Femur (tissue), 1 donor: ENCODE measurements at places on chromosomes 6 and 20.

DNA sequence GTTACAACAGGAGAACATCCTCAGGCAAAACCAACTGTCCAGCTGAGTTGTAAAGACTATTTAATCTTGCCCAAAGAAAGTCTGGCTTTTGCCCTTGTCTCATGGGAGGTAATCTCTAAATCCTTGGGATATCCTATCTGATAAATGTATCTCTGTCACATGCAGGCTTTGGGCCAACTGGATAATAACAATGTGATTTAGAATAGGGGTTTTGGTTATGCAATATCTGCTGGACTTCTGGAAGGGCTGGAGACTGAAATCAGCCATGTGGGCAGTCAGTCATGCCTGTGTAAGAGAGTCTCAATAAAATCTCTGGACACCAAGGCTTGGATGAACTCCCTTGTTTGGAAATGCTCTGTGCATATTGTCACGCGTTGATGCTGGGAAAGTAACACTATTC lies 56.3 kb upstream of the PRL start:
- no peak for DNase-seq

DNA sequence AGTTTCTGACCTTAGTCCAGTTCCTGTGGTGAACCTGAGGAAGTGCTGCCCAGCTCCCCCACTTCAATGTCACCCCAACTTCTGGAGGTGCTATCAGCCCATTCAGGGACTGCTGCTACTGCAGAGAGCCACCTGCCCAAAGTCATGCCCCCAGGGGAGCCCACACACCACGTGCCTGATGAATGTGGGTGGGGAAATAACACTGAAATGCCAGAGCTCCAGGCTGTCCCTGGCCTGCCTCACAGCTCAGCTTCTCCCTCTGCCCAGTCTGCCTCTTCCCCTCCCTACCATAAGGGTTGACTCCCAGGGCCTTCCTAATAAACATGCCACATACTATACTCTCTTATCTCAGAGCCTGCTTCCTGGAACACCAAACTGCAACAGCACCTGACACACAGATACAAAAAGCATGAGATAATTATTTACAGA lies 276.4 kb upstream of the MOCS1 start:
- no peak for DNase-seq

DNA sequence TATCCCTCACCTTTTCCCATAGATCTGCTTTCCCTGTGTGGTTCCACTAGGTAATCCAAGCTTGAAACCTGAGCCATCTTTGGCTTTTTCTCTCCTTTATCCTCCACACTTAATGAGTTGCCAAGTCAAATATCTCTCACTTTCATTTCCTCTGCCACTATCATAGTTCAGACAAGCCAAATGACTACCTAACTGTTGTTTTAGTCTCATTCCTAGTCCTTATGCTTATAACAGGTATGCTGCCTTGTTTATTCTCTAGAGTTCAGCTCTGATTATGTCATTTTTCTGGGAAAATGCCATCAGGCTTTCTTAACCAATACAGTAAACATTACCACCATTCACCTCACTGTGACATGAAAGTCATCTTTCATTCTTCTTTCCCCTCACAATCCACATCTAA lies 6.5 kb downstream of the EFHC1 start:
- no peak for DNase-seq

GRCh38 chr6:11711003-11711983 lies 67.3 kb downstream of the ADTRP start:
- peak; percentile 36 for DNase-seq

DNA sequence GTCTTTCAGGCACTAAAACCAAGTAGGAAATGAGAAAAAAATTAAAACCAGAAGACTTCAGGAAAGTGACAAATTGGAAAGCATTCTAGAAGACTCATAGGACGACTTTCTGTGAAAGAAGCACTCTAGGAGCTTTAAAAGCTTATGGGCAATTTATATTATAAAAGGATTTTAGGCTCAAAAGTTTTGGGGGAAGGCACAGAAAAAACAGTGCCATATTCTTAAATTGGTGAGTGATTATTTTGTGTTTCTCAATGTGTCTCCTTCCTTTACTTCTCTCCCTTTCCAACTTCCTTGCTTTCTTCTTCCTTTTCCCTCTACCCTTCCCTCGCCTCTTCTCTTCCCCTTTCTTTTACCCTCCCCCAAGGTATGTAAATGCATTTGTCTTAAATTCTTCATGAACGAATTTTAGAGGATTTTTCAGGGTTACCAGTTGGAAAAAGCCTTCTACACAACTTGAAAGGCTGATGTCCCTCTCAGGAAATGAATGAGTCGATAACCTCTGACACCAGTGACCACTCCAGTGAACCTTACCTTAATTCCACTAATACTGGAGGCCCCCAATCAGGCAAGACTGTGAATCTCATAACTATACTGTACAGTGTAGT lies 2.6 kb upstream of the LIN28B start:
- DNase-seq = no peak

GRCh38 chr20:62524505-62524911 lies 48.7 kb upstream of the GATA5 start:
- peak; percentile 72 for DNase-seq

DNA sequence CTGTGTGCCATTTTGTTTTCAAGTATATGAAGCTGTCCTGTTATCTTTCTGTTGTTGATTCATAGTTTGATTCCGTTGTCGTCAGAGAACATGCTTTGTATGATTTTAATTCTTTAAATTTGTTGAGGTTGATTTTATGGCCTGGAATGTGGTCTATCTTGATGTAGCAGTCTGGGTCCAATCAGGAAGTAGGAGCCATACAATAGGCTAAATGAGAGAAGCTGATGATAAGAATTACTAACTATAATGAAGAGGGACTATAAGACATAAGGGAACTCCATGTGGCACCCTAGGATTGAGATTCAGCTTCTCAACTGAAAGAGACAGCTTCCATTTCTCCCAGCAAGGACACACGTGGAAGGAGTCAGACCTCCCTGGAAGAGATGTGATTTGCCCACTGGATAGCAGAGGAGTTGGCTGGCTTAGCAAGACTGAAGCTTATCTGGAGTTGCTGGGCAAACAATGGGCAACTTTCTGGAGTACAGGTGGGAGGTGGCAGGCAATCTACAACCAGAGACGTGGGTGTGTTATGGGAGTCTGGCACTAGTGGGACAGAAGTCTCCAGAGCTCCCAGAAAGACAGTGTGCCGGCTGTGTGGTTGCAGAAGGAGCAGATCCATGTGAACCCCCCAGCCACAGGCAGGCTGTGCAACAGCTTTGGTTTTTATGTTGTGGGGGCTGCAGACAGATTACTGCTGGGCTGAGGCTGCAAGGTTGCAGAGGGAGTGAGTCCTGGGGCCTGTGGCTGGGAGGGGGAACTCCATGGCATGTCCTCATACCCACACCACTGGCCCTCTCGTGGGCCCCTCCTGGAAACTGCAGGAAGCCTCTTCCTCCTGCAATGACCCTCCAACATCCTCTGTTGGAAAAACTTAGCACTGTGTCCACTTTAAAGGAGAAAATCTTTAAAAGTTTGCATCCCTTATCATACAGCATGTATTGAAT lies 7.1 kb downstream of the ZNF831 start:
- no peak for DNase-seq

DNA sequence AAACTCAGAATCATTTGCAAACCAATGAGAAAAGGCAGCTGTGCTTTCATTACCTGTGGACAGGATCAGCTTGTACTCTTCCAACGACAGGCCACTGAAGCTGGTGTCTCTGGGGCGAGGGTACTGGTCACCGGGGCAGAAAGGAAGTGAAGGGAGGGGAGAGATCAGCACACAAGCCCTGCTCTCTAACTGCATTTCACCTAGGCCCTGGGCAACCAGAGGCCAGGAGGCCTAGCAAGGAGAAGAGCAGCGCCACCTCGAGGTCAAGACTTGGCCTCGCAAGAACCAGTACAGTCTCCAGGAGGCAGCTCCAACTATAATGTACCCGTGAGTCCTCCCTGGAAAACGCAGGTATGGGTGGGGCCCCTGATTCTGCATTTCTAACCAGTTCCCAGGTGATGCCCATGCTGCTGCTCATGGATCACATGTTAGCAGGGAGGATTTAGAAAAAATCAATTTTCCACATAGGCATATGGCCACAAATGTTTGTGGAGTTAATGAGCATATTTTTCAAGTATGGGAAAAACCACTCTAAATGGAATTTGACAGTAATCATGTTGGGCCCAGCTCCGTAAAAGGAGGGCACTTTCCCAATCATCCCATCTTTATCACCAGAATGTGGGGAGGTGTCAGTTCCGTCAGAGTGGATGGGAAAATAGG lies 11.0 kb downstream of the UQCC2 start:
- peak; percentile 73 for DNase-seq

DNA sequence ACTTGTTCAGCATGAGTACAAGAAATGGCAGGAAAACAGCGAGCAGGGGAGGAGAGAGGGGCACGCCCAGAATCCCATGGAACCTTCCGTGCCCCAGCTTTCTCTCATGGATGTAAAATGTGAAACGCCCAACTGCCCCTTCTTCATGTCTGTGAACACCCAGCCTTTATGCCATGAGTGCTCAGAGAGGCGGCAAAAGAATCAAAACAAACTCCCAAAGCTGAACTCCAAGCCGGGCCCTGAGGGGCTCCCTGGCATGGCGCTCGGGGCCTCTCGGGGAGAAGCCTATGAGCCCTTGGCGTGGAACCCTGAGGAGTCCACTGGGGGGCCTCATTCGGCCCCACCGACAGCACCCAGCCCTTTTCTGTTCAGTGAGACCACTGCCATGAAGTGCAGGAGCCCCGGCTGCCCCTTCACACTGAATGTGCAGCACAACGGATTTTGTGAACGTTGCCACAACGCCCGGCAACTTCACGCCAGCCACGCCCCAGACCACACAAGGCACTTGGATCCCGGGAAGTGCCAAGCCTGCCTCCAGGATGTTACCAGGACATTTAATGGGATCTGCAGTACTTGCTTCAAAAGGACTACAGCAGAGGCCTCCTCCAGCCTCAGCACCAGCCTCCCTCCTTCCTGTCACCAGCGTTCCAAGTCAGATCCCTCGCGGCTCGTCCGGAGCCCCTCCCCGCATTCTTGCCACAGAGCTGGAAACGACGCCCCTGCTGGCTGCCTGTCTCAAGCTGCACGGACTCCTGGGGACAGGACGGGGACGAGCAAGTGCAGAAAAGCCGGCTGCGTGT lies 11.6 kb downstream of the TNFAIP3 start:
- DNase-seq = no peak

DNA sequence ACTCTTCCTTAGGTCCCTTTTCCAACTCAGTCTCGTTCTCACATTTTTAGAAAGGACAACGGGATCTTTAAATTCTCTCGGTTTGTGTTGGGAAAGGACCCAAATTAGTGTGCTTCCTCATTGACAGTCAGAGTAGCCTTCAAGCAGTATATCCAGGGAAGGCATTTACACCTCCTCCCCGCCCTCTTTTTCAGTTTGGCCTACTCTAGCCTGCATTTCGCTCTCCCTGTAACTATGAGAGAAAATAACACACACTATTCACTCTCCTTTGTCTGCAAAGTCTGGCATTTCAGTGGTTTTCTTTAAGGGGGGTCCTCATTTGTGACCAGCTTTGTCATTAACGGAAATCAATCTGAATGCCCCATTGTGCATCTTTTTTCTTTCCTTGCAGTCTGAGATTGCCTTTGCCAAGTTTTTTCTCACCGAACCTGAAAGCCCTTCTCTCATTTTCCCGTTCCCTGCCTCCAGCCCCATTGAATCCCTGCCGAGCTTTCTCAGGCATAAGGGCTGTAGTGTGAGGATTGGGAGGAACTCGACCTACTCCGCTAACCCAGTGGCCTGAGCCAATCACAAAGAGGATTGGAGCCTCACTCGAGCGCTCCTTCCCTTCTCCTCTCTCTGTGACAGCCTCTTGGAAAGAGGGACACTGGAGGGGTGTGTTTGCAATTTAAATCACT lies 393 bp upstream of the FABP7 start:
- peak; percentile 35 for DNase-seq

- peak; percentile 68 for DNase-seq
These were observed 76.0 kb upstream of the CD93 start for GRCh38 chr20:23161968-23162696.

DNA sequence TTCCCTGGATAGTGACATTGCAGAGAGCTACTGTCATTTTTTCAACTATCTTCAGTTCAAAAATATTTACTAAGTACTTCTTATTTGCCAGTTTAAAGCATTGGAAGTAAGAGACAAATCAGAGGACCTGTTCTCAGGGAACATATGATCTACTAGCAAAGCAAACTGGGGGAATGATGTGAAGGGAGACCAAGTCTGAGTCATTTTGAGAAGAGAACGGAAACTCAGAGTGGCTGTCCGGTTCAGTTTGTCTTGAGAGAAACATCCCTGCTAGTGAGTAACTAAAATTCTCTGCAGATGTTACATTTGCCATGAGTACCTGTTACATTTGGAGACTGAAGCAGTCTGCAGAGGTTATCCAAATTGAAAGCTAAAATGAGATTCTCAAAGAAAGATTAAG lies 118.3 kb downstream of the KCNQ5 start:
- no peak for DNase-seq

GRCh38 chr20:21564127-21564773 lies 50.4 kb upstream of the NKX2-2 start:
- DNase-seq = no peak

GRCh38 chr6:43257367-43258145 lies 14.3 kb downstream of the TTBK1 start:
- DNase-seq = no peak

- DNase-seq = no peak
These were observed 33.8 kb upstream of the NT5E start for GRCh38 chr6:85416049-85416448.

- DNase-seq = no peak
These were observed 25.6 kb upstream of the SLPI start for GRCh38 chr20:45279992-45280391.

DNA sequence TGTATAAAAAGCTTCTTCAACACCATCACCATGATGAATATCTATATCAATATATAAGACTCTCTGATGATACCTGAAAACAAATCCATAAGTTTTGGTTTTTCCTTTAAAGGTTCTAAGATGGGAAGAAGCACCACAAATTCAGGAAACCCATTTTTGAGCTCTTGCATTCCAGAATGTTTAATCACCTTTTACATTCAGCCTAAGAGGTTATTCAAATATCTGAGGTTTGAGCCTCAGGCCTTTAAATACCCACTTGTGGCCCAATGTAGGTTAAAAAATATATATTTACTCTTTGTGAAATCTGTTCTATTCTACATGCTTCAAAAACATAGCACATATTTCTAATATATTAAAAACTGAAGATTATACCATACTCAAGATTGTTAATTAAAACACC lies 17.6 kb downstream of the HDAC2 start:
- no peak for DNase-seq

DNA sequence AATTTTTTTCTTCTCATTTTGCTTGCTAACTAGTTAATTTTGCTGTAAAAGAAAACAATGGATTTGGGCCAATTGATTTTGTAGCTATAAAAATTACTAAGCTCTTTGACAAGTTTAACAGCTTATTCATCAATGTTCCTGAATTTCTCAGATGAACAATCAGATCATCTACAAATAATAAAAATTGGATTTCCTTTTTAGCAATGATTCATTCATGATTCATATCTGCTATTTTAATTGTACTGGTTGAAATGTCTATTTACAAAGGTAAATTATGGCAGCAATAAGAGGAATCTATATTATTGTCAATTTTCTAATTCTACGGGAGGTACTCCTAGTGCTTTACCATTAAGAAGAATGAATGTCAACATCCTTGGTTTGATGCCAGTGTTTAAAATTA lies 178.8 kb upstream of the BTBD3 start:
- DNase-seq = no peak
